ENCODE measurements at places on chromosomes 16 and 17. TPM values are rescaled to one million over a fixed set of nuclear protein-coding genes. Genes with fewer than 3 reads are reported as not detected.

MFAP4 gene
- 0.67 TPM for total RNA-seq

PIGS gene
- 53.6 TPM for total RNA-seq

CWC25 gene
- total RNA-seq, result 18.1 TPM

DNA sequence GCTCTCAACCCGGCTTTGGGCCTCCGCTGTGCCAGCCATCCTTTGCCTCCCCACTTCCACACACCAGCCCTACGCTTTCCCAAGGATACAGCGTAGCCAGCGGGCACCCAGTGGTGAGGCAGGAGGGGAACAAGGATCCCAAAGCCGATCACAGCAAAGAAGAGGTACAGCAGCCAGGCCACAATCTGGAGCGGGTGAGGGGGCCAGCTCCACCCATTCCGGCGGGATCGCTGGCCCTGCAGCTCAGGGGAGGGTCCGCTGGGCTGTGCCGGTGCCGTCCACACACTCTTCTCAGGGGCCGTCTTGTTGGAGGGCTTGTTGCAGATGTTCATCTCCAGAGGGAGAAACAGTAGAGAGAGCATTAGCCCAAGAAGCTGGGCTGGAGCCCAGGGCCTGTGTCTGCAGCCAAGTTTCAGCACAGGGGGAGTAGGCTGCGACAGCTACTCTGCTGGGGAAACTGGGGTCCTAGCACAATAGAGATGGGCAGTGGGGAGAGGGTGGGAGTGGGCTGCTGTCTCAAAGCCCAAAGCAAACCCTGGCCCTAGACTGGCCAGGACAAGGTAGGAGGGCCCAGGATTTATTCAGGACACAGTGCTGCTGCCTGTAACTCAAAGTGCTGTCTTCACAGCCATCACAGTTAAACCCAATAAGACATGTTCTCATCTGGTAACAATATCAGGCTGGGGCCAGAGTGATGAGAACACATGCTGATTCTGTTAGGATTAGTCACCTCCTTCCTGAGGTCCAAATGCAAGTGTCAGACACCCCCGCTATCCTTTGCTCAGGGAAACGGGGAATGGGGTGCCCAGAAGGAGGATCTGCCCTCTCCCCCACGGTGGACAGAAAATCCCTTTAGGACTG is 9.9 kb downstream of the ZDHHC1 start:
- DNase-seq, result no peak

GRCh38 chr16:64089697-64090096 is 1032.2 kb downstream of the CDH11 start:
- peak; percentile 47 for DNase-seq

DNA sequence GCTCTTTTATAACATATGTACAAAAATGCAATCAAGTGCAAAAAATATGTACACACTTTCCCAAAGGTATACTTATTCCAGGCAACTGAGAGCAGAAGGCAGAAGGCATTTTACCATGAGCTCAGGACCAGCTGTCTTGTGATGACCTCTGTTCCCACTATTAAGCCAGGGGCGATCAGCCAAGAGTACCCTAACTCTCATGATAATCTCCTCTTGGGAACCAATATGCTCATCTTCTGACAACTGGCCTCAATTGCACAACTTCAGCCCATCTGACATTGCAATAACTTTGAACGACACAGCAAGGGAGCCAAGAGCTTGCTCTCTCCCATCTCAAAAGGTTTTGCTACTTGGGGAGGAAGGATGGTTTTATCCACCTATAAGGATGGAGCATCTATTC is 471.9 kb downstream of the HS3ST3B1 start:
- no peak for DNase-seq

GRCh38 chr16:58160855-58161254 is 31.7 kb upstream of the CFAP20 start:
- no peak for DNase-seq

DNA sequence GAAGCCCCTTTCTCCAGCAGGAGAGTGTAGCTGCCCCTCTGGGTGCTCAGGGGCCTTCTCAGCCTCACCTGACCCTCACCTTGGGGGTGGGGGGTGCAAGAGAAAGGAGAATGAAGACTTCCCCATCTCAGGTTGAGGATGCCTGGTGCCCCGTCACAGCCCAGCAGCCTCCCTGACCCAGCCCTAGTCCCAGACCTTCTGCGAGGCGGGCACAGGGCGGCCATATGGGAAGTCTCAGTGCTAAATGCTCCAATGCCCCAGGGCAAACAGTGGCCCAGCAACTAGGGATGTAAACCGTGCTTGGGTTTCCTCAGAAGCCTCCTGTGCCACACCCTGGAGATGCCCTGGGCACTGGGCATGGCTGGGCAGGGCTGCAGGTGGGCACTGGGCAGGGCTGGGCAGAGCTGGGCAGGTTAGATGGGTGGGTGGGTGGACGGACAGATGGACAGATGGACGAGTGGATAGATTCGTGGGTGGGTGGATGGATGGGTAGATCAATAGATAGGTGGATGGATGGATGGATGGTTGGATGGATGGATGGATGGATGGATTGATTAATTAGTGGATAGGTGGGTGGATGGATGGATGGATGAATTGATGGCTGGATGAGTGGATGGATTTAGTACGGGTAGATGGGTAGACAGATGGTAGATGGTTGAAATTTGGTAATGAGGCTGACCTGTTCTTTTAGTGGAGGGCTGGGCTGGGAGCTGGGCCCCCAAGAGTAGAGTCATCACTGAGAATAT is 16.8 kb downstream of the TPSD1 start:
- DNase-seq, result no peak

DNA sequence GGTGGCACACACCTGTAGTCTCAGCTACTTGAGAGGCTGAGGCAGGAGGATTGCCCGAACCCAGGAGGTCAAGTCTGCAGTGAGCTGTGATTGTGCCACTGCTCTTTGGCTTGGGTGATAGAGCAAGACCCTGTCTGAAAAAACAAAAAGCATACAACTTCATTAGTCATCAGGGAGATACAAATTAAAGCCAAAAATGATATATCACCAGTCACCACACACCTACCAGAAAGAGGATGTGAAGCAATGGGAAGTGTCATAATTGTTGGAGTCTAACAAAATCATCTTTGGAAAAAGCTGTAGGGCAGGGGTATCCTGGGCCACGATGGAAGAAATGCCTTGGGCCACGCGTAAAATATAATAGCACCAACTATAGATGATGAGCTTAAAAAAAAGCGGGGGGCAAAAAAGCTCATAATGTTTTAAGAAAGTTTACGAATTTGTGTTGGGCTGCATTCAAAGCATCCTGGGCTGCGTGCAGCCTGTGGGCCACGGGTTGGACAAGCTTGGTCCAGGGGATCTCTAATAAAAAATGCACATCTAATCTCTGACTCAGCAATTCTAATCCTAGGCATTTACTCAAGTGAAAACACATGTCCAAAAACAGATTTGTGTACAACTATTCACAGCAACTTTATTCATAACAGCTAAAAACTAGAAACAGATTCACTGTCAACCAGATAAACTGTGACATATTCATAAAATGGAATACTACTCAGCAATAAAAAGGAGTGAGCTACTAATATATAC is 65.9 kb downstream of the HIC1 start:
- DNase-seq, result no peak

DNA sequence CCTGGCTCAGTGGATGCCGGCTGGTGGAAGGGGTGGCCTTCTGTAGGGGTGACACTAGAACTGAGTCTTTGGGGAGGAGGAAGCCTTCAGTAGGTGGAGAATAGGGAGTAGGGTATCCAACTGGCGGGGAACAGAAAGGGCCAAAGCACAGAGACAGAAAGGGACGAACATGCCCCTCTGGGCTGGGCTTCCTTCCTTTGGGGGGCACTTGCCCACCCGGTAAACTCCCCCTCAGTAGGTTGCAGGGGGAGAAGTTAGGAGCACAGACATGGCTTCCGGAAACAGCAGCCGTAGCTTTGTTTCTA is 774 bp downstream of the ENGASE start:
- DNase-seq, result no peak

DNA sequence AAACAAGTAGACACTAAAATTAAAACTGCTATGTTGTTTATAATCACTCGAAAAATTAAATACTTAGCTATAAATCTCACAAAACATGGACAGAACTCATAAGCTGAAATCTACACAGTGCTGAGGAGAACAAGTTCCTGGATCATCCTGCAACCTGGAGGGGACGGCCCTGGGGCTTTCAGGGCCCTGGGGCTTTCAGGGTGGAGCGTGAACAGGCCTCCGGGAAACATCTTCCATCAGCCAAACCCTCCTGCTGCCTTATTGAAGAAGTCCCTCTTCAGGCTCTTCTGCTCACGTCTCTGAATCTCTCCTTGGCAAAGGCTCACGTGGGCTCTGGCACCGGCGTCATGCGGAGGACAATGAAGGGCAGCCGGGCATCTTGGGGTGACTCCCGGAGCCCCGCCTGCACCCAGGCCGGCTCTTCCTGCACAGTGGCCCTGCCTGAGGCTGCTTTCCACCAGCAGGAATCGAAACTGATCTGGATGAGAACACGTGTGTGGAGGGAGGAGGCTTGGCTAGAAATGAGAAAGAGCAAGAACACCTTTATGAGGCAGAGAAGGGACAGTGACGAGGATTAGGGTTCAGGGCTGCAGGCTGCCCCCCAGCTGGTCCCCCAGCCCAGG is 127.3 kb downstream of the CDRT15L2 start:
- DNase-seq, result no peak

DNA sequence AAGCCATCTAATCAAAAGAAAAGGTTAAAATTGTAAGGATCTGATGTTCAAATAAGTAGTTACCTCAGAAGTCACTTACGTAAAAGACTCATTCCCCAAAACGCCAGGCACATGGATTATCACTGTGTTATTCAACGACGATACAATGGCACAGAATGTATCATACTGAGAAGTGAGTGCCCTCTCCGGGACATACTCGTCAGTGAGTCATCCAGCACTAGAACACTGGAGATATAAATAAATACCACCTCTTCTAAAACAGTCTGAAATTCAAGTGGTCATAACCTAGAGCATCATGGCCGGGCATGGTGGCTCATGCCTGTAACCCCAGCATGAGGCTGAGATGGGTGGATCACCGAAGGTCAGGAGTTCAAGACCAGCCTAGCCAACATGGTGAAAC is 24.9 kb downstream of the USP31 start:
- no peak for DNase-seq

All from endothelial cell (in vitro differentiated cells).